ENCODE measurements at places on chromosomes 1 and 21.

- DNase-seq: no peak
Observed at GRCh38 chr1:64678366-64678765, 66.5 kb upstream of the RAVER2 start.

DNA sequence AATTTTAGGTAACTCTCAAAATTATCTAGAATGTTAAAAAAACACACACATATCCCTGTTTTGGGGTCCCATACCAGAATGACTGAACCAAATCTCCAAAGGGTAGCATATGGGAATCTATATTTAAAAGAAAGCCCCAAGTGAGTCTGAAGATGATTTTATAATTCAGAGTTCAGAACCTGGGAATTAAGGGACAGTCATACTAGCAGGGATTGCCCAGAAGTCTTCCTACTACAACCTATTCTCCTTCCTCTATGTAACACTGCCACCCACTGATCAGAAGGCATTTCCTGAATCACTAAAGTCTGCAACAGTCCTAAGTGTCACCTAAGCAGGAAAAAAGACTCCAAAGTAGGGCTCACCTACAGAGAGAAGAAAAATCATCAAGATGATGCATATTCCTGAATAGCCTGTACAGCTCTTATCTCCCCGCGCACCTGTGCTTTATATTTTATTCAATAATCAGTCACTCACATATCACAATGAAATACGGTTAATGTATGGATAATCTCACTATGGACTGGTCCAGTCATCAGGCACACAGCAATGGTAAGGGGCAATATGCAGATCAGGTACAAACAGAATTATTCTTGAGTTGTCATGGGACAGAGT, 4.9 kb downstream of the RGS1 start:
- DNase-seq: no peak

- no peak for DNase-seq
Observed at GRCh38 chr1:91895832-91896556, 10.0 kb upstream of the TGFBR3 start.

GRCh38 chr1:98761219-98761865, 99.8 kb downstream of the SNX7 start:
- DNase-seq: no peak

- DNase-seq: no peak
Observed at GRCh38 chr1:107786203-107786845, 178.7 kb downstream of the VAV3 start.

DNA sequence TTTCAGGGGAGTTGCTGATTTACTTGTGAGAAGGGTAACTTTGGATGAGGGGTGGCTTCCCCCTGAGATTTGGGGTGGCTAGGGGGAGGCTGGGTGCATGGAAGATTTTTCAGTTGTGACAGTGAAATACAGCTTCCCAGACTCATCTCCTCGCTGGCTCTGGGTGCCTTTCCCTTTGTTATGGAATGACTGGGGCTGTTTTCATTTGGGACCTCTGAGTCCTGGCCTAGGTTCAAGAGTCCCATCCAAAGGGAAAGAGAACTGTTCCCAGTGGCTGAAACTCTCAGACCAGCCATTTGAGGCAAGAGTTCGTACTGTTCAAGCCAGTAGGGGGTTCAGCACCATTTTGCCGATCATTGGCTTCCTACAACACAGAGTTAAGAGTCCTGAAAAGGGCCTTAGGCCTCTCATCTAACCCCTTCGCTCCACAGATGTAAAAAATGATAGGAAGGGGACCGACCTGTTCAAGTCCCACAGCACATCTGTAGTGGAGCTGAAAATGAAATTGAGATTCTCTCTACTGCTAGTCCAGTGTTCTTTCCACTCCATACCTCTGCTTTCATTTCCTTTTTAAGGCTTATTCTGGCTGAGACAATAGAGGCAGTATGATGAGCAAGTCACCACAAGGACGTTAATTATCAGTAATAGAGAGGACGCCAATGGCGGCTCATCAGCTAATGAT, 958 bp downstream of the DDR2 start:
- no peak for DNase-seq

- no peak for DNase-seq
Observed at GRCh38 chr1:23611601-23612327, 52.5 kb upstream of the ID3 start.

DNA sequence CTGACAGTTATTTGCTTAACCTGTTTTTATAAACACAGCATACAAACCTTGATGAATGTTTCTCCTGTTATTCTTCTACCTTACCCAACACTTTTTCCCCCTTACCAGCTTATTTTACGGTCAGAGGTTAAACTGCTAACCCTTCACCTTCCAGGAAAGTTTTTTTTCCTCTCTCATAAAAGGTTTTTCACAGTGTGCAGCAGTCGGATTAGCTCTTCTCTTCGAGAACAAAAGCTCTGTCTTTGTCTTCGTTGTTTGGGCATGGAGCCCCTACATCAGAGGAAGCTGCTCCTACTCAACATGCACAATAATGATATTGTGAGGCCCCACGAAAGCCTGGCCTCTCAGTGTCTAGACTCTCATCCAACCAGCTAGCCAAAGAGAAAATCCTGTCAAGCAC, 42.0 kb downstream of the DENND1B start:
- DNase-seq: no peak

DNA sequence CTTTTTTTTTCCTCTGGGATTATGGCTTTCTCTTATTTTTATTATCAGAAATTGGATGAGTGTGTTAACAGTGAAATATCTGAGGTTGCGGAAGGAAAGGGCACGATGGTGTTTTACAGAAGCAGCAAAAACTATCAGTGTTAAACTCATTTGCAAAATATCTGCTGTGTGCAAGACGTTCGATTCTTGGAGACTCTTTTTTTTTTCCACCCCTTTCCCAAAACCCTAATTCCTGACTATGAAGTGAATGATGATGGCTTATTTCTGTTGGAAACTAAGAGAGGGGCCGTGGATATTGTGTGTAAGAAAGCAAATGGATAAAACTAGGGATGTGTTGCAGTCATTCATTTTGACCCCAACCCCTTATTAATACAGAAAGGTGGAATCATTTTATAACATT, 677 bp downstream of the NCAM2 start:
- no peak for DNase-seq

DNA sequence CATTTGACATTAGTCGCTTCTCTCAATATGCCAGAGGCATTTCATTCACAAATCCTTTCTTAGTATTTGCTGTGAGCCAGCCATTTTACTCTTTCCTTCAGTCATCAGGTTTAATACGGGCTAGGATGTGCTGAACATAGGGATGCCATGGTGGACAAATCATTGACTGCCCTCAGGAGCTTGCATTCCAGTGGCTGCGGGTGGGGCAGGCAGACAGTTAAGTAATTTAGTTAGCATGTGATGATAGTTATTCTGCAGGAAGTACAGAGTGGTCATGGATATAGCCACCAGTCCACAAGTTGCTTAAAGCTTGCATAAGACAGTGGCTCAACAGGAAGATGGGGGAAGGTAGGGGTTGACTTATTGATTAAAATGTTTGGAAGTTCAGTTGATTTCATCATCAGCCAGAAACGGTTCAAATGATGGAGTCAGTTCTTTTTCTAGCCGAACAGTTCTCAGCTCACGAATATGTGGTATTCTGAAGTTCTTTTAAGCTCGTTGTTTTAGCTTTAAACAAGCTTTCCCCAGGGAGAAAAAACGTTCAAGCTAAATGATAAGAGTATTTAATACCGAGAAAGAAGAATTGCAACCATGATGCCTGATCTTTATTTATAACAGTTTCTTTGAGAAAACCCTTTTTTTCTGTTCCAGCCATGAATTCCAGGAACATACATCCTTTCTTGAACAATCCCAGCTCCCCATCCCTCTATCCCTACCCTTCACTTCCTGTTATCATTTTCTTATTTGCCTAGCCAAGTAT, 1.4 kb downstream of the SLC22A15 start:
- no peak for DNase-seq

DNA sequence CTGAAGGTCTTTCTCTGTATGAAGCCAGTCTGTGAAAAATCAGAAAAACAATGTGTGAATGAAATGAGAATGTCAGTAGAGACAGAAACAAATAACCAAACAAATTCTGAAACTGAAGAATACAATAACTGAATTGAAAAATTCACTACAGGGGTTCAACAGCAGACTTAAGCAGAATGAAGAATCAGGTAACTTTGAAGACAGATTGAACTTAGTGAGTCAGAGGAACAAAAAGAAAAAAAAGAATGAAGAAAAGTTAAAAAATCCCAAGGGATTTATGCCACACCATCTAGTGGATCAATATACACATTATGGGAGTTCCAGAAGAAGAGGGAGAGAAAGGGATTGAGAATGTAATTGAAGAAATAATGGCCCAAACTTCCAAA, 14.6 kb downstream of the ZNF691 start:
- no peak for DNase-seq

DNA sequence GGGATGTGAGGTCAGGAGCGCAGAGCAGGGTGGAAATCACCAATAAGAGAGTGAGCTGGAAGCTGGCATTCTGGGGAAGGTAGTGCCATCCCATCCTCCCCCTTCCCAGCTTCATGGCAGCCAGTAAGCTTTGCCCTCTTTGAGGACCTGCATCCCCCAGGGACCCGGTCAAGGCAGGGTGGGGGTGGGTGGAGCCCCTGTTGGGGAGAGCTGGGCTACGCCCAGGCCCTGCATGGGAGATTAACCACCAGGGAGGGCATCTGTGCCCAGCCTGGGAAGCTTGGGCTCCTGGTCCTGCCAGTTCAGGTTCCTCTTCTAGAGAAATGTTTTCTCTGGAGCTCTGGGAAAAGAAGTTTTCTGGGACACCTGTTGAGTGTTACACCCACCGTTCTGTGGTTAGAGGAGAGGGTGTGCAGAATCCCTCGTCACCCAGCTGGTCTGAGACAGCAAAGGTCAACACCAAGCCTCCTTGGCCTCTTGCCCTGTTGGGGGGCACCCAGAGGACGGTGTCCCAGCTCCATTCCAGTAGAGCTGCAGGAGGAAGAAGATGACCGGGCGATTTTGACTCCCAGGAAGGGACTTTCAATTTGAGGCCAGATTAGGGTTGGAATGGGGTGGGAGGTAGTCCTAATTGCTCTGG, 30.1 kb upstream of the TENT5C start:
- no peak for DNase-seq

GRCh38 chr1:244162786-244163530, 111.9 kb downstream of the ZBTB18 start:
- DNase-seq: no peak

- DNase-seq: no peak
Observed at GRCh38 chr1:179808503-179808902, 65.4 kb downstream of the FAM163A start.

DNA sequence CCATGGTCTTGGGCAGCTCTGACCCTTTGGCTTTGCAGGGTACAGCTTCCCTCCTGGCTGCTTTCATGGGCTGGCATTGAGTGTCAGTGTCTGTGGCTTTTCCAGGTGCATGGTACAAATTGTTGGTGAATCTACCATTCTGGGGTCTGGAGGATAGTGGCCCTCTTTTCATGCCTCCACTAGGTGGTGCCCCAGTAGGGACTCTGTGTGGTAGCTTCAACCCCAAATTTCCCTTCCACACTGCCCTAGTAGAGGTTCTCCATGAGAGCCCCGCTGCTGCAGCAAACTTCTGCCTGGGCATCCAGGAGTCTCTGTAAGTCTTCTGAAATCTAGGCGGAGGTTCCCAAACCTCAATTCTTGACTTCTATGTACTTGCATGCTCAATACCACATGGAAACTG, 494.5 kb upstream of the LRRC7 start:
- no peak for DNase-seq
